Natural killer cell treated with Interleukin-12 subunit alpha and Interleukin-12 subunit beta and Interleukin-15 and Interleukin-18, amount 100 ng/mL, for 72 hours (primary cell): ENCODE measurements at places on chromosomes 1 and 21.

GRCh38 chr1:19737104-19737825 lies 62.5 kb downstream of the TMCO4 start:
- no peak for DNase-seq
- no peaks in the 10 kb centered on the region for H3K27me3 ChIP-seq
- no peak overlapping the region for H3K27ac ChIP-seq
- H3K4me3 ChIP-seq = no peak overlapping the region
- no peaks in the 10 kb centered on the region for H3K36me3 ChIP-seq

DNA sequence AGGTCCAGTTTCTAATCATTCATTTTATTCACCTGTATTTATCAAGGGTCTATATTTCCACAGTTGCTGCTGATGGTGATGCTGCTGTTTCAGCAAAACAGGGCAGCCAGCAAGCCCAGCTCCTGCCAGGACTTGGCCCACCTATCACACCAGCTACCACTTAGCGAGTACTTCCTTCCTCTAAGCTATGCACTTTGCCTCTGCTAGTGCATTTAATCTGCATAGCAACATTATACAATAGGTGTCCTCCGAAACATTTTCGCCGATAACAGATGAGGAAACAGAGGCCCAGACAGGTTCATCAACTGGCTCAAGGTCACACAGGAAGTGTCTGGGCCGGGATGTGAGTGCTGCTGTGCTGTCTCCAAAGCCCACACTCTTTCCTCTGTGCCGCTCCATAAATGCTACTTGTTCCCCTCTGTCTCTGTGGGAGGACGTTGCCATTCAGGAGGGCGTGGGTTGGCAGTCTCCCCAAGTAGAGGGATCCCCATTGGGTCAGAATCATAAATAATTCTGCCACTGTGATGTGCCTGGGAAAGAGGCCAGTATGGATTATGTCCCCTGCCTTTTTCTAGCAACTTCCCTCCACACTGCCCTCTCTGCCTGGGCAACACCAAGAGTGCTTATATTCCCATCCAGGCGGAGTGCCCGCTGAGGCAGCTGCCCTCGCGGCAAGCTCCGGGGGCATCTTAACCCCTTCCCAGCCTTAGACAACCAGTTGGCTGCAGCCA lies 9.4 kb upstream of the PLEKHA6 start:
- no peaks in the 10 kb centered on the region for H3K36me3 ChIP-seq
- DNase-seq = no peak
- H3K4me3 ChIP-seq = no peak overlapping the region
- peaks cover 7% of the 10 kb centered on the region for H3K4me1 ChIP-seq

DNA sequence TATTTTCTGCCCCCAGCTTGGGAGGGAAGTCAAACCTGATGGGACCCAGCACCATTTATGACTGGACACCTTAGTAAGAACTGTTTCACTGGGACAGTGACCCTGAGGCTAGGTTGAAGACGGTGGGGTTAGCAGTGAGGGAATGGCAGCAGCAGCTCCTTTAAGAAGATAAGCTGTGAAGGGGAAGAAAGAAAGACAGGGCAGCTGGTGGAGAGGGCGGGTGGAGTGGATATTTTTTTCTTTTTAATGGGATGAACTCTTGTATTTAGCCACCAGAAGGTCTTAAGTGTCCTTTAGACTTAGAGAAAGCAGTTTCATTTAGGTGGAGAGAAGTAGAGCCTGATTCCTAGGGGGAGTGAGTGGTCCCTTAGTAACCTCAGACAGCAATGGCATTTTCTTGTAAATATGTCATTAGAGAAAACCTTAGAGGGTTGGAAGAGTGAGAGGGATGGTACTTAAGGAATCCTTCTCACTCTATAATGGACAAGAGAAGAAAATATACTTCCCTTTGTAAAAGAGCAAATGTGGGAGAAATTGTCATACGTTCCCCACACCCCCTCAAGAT lies 187.5 kb downstream of the HHAT start:
- no peaks in the 10 kb centered on the region for H3K27me3 ChIP-seq
- DNase-seq = no peak
- H3K4me1 ChIP-seq = no peaks in the 10 kb centered on the region
- no peaks in the 10 kb centered on the region for H3K36me3 ChIP-seq
- H3K27ac ChIP-seq = no peak overlapping the region

DNA sequence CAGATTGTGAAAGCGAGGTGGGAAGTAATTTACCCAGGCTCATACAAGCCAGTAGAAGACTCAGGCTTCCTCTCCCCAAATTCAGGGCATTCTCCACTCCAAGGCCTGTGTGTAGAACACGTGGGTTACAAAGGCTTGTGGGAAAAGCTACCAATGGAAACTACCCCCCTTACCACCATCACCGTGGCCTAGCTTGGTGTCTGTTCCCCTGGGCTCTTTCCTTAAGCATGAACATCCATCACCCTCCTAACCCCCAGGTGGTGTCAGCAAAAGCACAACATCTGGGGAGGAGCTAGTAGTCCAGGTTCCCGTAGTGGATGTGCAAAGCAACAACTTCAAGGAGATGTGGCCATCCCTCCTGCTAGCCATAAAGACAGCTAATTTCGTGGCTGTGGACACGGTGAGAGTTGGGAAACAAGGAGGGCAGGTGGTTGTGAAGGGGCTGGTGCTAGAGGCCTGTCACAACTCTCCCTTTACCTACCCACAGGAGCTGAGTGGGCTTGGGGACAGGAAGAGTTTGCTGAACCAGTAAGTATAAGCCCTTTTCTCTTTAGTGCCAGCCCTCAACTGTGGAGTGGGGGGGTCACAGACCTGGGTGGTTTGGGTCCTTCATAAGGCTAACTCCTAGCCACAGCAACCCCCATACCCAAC lies 701 bp upstream of the MUTYH start:
- peak overlapping the region; percentile 99 for H3K4me3 ChIP-seq
- peaks cover 38% of the 10 kb centered on the region for H3K4me1 ChIP-seq
- H3K36me3 ChIP-seq = peaks cover 24% of the 10 kb centered on the region
- H3K27ac ChIP-seq = peak overlapping the region; percentile 100
- H3K27me3 ChIP-seq = no peaks in the 10 kb centered on the region
- no peak for DNase-seq

DNA sequence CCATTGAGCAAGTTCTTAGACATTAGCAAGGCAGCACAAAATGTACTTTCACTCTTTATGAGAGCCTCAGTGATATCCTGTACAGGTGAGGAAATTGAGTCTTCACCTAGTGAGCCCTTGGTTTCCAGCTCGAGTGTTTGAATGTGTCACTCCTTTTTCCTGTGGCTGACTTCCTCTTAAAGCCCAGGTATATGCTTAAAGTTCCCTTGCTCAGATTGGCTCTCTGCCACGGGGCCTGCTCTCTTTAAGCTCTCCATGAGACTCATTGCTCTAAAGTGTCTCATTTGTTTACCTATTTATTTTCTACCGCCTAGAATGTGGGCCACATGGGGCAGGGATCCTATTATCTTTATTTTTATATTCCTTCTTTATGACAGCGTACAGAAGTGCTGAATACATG lies 324.9 kb downstream of the SIPA1L2 start:
- H3K4me1 ChIP-seq = no peaks in the 10 kb centered on the region
- no peaks in the 10 kb centered on the region for H3K36me3 ChIP-seq
- no peak overlapping the region for H3K27ac ChIP-seq
- no peak overlapping the region for H3K4me3 ChIP-seq

GRCh38 chr1:93770640-93771039 lies 89.0 kb upstream of the BCAR3 start:
- H3K27ac ChIP-seq = no peak overlapping the region
- H3K36me3 ChIP-seq = no peaks in the 10 kb centered on the region
- peaks cover 24% of the 10 kb centered on the region for H3K4me1 ChIP-seq
- no peaks in the 10 kb centered on the region for H3K27me3 ChIP-seq

GRCh38 chr1:223707256-223708000 lies 4.9 kb upstream of the CAPN2 start:
- H3K27ac ChIP-seq = no peak overlapping the region
- no peak for DNase-seq
- H3K27me3 ChIP-seq = no peaks in the 10 kb centered on the region
- H3K4me3 ChIP-seq = no peak overlapping the region

DNA sequence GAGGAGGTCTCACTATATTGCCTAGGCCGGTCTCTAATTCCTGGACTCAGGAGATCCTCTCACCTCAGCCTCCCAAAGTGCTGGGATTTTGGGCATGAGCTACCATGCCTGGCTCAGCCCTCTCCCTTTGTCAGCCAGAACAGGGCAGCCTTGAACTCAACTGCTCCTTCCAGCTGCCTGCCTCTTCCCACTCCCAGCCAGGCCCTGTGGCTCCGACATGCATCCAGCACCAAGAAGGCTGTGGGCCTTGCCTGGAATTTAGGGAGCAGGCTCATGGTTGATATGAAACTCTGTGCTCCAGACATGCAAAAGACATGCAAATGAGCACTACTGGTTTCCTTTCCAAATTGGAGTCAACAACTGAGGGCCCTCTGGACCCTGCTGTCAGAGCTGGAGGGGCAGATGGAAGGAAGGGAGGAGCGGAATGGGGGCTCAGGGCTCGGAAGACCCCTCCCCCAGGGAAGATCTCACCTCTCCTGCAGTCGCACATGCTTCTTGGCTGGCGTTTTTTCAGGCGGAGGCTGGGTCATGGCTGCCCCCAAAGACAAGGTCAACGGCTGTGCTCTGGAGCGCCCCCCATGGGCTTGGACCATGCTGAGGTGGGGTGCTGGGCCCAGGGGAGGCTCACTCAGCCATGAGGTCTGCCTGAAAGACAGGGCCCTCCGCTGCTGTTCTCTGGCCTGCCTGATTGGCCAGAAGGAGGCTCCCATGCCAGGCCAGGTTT lies 1.4 kb downstream of the PTPN7 start:
- H3K36me3 ChIP-seq = peaks cover 23% of the 10 kb centered on the region
- H3K27me3 ChIP-seq = no peaks in the 10 kb centered on the region
- peak overlapping the region; percentile 98 for H3K27ac ChIP-seq
- no peak for DNase-seq
- peaks cover 56% of the 10 kb centered on the region for H3K4me1 ChIP-seq

DNA sequence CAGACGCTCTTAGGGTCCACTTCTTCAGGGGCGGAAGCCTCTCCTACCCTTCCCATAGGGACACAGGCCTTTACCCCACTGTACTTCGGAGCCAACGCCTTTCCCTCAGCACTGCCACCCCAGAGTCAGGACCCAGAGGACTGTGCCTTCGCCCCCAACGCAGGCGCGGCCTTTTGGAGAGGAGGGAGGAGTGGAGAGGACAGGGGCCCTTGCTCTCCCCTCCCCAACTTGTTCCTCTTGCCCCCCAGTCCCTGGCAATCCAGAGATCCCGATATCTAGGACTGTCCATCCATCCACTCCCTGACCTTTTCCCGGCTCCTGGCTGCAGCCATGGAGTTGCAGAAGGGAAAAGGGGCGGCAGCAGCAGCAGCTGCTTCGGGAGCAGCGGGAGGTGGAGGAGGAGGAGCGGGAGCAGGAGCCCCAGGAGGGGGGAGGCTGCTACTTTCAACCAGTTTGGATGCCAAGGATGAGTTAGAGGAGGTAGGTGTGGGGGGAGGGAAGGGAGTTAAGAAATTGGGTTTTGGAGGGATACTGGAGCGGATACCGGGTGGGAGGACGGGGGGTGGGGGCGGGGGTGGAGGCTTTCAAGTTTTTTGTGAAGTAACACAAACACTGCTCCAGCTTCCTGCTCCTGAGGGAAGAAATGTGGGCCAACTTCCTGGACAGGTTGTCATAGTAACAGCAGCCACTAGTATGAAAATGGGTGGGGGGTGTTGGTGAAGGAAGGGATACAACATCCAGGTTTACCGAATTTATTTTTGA lies 636 bp downstream of the INTS3 start:
- H3K27ac ChIP-seq = peak overlapping the region; percentile 95
- no peaks in the 10 kb centered on the region for H3K27me3 ChIP-seq
- DNase-seq = no peak
- peak overlapping the region; percentile 89 for H3K4me3 ChIP-seq
- H3K4me1 ChIP-seq = peaks cover 7% of the 10 kb centered on the region
- H3K36me3 ChIP-seq = no peaks in the 10 kb centered on the region

DNA sequence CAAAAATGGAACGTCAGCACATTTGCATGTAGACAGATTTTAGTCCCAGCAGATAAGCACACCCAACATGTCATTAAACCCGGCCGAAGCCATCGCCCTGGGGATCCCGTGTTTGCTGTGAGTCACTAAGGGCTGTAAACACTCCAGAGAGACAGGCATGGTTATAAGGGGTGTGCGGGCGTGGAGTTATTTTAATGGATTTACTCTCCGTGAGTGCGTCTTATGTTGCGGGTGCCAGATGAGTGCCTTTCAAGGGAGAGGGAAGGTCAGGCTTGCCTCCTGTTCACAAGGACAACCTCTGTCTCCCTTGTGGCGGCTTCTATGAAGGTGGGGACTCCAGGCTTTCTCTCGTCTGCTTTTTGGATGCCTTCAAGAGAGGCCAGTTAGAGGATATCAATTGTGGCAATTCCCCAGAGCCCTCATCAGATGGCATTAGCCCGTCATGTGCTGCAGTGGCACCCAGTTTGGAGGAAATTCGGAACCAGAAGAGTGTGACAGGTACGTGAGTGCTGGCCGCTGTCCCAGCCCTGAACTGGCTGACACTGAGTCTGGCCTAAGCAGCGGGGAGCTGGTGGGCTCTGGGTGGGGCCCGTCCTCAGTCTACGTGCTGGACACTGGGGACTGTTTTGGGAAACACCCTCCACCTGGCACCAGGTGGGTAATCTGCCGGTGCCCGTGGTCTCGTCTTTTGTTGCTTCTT lies 223.8 kb upstream of the TMEM51 start:
- H3K36me3 ChIP-seq = no peaks in the 10 kb centered on the region
- H3K27me3 ChIP-seq = peaks cover 27% of the 10 kb centered on the region
- DNase-seq = no peak
- H3K4me3 ChIP-seq = no peak overlapping the region
- H3K4me1 ChIP-seq = peaks cover 4% of the 10 kb centered on the region

- H3K4me3 ChIP-seq = no peak overlapping the region
- no peak for DNase-seq
- no peaks in the 10 kb centered on the region for H3K36me3 ChIP-seq
- H3K4me1 ChIP-seq = no peaks in the 10 kb centered on the region
- no peaks in the 10 kb centered on the region for H3K27me3 ChIP-seq
Observed at GRCh38 chr1:244674446-244674845, 21.5 kb downstream of the DESI2 start.

- no peak overlapping the region for H3K27ac ChIP-seq
- H3K4me1 ChIP-seq = peaks cover 38% of the 10 kb centered on the region
- DNase-seq = no peak
- H3K36me3 ChIP-seq = peaks cover 20% of the 10 kb centered on the region
Observed at GRCh38 chr1:45335855-45336324, 4.1 kb upstream of the TOE1 start.

GRCh38 chr1:9111957-9112356 lies 16.9 kb downstream of the GPR157 start:
- DNase-seq = no peak
- H3K27me3 ChIP-seq = no peaks in the 10 kb centered on the region
- H3K4me1 ChIP-seq = no peaks in the 10 kb centered on the region
- H3K4me3 ChIP-seq = no peak overlapping the region
- no peaks in the 10 kb centered on the region for H3K36me3 ChIP-seq
- H3K27ac ChIP-seq = no peak overlapping the region

DNA sequence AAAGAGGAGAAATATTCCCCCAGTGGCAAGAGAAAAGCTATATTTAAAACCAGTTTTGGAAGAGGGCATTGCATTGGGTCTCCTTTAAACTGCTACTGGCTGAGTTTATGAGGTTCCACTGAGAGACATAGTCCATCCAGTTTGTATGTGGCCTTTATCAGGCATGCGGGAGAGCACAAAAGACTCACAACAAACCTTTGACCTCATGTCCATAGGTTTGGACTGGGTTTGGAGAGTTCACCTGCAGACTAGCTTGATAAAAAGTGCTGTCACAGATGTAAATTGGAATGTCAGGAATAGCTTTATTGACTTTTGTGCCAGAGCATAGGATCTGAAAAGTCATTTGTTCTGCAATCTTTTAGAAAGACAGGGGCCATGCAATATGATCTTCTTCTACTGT lies 131.0 kb upstream of the NRIP1 start:
- H3K4me3 ChIP-seq = no peak overlapping the region
- H3K36me3 ChIP-seq = no peaks in the 10 kb centered on the region
- DNase-seq = no peak
